GM18507 (cell line): ENCODE measurements at places on chromosomes 12 and 14.

DNA sequence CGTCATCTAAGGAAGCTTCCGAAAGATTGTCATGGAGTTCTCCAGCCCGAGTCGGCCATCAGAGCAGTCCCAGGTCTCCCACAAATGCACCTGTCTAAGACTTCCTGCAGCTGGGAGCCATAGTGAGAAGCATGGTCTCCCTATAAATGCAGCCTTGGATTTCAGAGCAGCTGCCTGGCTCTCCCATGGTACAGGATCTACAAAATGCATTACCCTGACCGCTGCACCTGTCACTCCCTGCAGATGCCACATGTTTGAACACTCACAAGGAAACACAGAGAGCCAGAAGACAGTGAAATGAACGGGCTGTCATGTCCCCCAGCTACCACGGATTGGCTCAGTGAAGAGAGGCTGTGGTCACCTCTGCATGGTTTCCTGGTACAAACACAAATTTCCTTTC lies 702.7 kb downstream of the MED13L start:
- no peak for DNase-seq

DNA sequence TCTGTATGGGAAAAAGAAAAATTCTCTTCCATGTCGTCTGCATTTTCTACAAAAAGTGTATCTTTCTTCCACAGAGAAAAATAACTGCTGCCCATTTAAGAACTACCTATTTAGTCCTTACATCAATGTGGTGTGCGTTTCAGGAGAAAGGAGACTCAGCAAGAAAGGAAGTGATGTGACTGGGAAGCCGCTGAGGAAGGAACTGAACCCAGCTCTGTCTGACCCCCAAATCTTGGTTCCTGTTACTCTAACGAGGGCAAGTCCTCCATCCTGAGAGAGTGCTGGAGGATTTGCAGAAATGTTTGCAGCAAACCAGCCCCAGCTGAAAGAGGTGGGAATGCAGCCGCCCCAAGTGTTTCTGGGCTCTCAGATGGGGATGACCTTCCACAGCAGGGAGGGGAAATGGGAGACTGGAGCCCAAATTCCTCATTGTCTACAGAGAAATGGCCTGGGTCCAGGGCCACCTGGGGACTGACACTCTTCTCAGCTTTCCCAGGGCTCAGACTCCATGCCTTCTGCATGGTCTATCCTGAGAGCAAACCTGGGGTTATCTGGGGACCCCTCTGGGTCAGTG lies 6.7 kb upstream of the MLEC start:
- DNase-seq, result no peak

DNA sequence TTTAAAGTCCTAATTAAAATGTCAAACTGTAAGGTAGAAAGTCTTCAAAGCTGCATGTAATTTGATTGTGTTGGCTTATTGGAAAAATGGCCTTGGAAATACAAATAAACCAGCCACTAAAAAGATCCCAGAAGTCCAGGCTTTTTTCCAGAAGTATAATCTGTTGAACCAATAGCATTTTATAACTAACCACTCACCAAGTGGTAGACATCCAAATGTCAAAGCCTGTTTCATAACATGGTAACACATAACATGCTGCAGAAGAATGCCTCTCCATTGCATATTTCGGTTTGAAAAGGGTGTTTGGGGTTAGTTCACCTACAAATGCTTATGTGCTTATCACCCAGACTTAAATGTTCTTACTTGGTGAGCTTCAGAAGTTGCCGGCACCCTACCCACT lies 183.7 kb upstream of the DIO2 start:
- no peak for DNase-seq

- no peak for DNase-seq
These were observed 21.3 kb upstream of the EIF2B2 start for GRCh38 chr14:74981462-74981782.

GRCh38 chr12:49502590-49502989 lies 36.2 kb upstream of the KCNH3 start:
- DNase-seq, result no peak

DNA sequence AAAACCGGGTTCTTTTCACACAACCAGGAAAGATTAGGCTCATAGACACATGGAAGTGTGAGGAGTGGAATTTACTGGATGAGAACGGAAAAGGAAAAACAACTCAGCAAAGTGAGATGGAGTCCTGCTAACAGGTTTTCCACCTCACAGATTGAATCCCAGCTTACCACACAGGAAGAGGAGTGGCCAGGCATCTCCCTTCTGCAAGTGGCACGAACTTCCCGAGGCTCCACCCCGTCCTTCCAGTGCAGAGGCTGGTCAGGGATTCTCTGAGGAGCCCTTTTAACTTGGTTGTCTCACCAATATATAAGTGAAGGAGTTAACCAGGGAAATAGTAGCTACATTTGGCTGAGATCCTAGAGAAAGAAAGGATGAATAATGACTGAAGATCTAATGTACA lies 102.8 kb downstream of the SCAF11 start:
- DNase-seq, result no peak

- DNase-seq, result no peak
These were observed 62.2 kb downstream of the PTPN11 start for GRCh38 chr12:112480931-112481330.

- DNase-seq, result no peak
These were observed 80.4 kb downstream of the DUSP16 start for GRCh38 chr12:12482150-12482761.

GRCh38 chr14:44107156-44107555 lies 399.9 kb downstream of the FSCB start:
- DNase-seq, result no peak

GRCh38 chr14:92510972-92511371 lies 2.6 kb upstream of the RIN3 start:
- no peak for DNase-seq

DNA sequence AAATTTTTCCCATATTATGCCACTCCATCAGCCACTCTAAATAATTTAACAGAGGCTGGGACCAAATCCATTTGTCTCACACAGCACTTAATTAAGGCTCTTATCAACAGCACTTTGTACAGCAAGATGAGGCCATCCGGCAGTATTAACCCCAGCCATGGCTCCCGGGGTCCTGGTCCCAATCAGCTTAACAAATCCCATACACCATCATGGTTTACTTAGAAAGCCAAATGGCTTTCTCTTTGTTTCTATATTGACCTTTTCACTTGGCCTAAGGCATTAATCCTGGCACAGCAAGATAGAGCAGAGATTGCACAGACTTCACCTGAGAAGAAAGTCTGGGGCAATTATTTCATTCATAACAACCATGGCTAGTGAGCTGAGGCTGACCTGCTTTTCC lies 38.6 kb downstream of the SPTSSA start:
- no peak for DNase-seq

GRCh38 chr12:38983117-38983571 lies 77.8 kb upstream of the CPNE8 start:
- DNase-seq, result no peak

DNA sequence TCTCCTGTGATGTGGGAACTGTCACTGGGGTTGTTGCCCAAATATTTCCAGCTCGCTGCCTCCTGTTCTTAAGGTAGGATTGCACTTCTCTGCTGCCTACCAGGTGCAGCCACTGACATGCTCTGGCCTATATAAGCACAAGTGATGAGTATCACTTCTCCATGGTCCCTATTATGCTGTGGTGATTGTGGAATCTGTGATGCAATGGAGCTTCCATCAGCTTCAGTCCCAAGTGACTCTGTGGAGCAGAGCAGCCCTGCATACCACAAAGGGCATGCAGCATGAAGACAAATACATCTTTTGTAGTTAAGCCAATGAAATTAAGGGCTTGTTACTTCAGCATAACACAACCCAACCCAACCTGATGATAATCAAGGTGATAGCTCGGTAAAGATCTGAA lies 43.5 kb downstream of the CKAP4 start:
- DNase-seq, result no peak

GRCh38 chr14:91835197-91835919 lies 32.0 kb downstream of the TC2N start:
- no peak for DNase-seq

- DNase-seq, result no peak
These were observed 1255.4 kb downstream of the LRFN5 start for GRCh38 chr14:42862114-42862513.

GRCh38 chr14:100895411-100895810 lies 8.1 kb downstream of the RTL1 start:
- DNase-seq, result no peak

DNA sequence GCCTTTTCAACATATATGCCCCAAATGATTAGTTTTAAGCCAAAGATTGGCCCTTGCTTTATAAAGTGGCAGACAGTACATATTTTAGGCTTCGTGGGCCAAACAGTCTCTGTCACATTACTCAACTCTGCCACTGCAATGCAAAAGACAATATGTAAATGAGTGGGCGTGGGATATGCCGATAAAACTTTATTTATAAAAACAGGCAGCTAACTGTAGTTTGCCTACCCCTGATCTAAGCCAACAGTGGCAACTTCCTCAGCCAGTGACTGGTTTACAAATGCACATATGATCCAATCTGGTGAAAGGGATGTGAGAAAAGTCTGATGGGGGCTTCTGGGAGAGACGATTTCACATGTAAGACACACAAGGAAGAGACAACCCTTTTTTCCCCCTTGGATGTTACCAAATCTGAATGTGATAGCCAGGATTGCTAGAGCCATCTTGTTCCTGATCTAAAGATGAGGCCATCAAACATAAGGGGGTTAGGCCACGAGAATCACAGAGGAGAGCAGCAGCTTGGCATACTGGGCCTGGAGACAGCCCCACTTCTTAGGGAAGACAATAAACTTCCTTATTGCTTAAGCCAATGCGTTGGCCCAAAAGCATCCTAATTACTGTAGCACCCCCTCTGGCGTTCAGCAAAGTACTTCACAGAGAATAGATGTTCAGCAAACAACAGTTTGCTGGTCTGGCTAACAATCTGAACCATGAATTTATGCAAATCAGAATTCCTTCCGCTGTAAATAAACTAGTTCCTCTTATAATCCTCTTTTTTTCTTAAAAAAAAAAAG lies 75.2 kb upstream of the TMCC3 start:
- no peak for DNase-seq

GRCh38 chr12:46674800-46675199 lies 151.0 kb downstream of the SLC38A4 start:
- no peak for DNase-seq

GRCh38 chr14:81990312-81990761 lies 456.7 kb upstream of the SEL1L start:
- DNase-seq, result no peak

- no peak for DNase-seq
These were observed 25.8 kb upstream of the MSI1 start for GRCh38 chr12:120394483-120395367.

DNA sequence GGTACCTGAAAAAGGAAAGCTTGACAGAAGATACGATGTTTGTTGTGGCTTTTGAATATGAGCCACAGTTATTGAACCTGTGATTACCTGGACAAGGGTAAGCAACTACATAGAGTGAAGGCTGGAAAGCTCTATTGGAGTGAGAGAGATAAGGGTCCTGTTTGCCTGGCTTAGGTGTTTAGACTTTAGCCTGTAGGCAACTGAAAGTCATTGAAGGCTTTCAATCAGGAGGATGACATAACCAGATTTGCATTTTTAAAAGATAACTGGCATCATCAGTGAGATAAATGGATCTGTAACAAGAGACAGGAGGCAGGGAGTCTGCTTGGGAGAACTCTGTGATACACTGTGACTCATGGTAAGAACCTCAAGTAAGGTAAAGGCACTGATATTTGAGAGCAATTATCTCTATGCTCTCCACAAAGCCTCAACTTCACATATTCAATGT lies 128.9 kb upstream of the SOX5 start:
- no peak for DNase-seq

GRCh38 chr12:75447691-75448393 lies 32.7 kb upstream of the GLIPR1 start:
- DNase-seq, result no peak

- DNase-seq, result no peak
These were observed 39.6 kb downstream of the HECTD4 start for GRCh38 chr12:112342587-112342986.

- no peak for DNase-seq
These were observed 14.1 kb downstream of the DRAM1 start for GRCh38 chr12:101891462-101891971.

DNA sequence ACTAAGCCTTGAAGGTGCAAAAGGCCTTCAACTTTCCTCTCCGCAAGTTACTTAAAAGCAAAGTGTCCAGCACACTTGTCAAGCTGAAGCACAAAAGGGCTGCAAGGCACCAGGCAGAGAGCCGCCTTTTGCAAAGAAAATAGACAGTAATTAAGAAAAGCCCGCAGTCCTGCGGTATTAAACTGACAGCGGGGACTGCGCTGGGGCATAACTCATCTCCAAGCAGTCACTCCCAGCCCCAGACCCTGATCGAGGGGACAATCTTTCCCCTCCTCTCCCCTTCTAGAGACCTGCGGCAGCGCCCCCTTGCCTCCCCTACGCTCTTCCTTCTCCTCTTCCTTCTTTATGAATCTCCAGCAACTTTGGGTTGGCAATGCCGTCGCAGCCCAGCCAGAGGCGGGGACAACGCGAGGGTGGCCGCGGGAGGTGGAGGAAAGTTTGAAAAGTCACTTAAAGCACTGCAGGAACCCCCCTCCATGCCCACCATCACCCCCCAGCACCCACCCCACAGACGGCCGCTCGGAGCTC lies 200.9 kb upstream of the CAND1 start:
- DNase-seq, result no peak

GRCh38 chr12:15592934-15593333 lies 196.3 kb downstream of the EPS8 start:
- no peak for DNase-seq

DNA sequence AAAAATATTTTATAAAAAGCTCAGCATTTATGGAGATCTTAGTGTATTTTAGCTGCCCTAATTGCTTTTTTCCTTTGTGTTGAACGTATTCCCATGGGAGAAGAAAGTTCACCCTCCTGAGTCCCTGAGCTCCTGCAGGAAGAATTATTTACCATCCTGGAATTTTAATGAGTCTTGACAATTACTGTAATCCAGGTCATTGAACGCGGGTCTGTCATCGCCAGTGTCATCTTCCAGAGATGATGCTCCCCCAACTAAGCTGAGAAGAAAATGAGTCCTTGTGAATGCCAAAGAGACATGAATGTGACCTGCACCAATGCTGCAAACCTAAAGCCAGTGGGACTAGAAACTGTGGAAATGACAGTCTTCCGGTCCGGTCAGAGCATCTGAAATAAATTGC lies 129.5 kb downstream of the FBXL14 start:
- no peak for DNase-seq

GRCh38 chr12:56978397-56979138 lies 21.2 kb upstream of the RDH16 start:
- no peak for DNase-seq

- no peak for DNase-seq
These were observed 644 bp upstream of the PPP4R4 start for GRCh38 chr14:94173471-94173884.

DNA sequence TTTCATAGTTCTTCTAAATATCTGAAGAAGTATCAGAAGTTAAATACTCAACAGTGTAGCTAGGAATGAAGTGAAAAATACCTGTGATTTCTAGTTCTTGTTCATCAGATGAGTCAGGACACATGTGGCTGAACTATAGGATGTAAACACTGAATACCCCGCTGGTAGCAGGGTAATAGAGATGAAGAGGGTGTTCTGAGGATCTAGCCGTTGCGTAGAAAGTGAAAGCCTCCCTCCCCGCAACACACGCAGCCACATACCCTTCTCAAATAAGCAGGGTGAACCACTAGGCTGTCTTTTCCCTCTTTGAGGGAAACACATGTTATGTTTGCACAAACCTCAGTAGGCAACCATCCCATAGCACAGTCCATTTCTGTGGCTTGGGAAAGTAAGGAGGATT lies 16.4 kb upstream of the RNASE12 start:
- DNase-seq, result no peak
